HuH-7 (cell line): ENCODE measurements at places on chromosomes 1 and 21.

- DNase-seq: no peak
Measured at GRCh38 chr1:156080863-156081179, 1.4 kb downstream of the MEX3A start.

DNA sequence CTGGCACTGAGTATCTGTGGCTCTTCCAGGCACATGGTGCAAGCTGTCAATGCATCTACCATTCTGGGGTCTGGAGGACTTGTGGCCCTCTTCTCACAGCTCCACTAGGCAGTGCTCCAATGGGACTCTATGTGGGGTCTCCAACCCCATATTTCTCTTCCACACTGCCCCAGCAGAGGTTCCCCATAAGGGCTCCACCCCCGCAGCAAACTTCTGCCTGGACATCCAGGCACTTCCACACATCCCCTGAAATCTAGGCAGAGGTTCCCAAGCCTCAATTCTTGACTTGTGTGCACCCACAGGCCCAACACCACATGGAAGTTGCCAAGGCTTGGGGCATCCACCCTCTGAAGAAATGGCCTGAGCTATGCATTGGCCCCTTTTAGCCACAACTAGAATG, 18.8 kb downstream of the ODF2L start:
- no peak for DNase-seq

DNA sequence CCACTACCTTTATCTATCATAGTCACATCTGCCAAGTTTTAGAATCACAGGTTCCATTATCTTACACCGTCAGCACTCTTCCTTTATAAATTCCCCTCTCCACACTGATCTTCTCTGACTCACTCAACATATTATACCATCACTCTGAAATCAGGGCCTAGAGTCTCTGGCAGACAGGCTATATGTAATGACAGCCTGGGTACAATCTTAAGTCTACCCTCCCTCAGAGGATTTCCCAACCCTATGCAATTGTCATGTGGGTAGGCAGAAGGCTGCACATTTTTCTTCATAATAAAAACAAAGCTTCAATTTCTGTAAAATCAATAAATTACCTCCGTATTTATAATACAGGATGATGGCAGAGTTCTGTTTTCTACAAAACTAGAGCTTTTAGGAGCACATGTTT, 138.0 kb downstream of the RERE start:
- no peak for DNase-seq

DNA sequence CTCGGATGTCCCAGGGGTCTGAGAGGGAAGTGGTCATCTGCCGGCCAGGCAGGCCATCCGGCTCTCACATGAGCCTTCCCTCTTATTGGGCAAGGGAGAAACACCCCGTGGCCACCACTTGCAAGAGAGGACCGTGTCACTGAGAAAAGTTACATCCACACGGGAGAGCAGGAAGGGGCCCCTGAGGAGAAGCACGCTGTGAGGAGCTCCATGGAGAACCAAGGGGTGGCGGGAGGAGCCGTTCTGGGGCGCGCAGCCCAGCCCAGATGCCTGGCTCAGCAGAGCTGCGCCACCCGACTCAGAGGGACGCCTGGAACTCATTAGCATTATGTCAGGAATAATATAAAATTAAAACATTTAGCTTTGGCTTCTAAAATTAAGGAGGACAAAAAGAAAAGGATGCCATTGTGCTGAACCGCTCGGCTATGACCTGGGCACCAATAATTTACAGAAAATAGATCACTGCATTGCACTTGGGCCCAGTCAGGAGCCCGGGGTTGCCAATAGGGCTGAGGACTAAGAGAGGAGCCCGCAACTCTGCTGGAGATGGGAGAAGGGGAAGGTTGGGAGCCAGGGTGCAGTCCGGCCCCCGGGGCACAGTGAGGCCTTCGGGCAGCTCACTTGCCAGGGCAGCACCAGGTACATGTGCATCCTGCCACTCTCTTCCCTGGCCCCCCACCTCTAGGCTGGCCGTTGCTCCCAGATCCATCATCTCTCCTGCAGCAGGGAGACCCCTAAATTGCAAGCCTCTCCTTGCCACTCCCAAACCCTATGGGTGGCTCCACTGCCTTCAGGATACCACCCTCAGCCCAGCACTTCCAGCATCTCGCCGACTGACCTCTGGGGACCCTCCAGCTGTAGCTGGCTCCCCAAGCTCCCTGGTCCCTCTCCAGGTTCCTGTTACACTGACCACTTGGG, 84.8 kb downstream of the DMRTB1 start:
- DNase-seq: no peak

- DNase-seq: no peak
Measured at GRCh38 chr1:192265516-192266173, 51.1 kb upstream of the RGS21 start.

- DNase-seq: no peak
Measured at GRCh38 chr1:26550946-26551345, 21.4 kb downstream of the RPS6KA1 start.
